Neural crest cell (in vitro differentiated cells): ENCODE measurements at places on chromosomes 3 and 15. TPM values are rescaled to one million over a fixed set of nuclear protein-coding genes. Genes with fewer than 3 reads are reported as not detected.

The GOLGA6L4 gene
- 2.0 and 2.1 TPM in 2 replicates for total RNA-seq

The NOX5 gene
- not detected in 2 replicates for total RNA-seq

The CPEB1 gene
- total RNA-seq: 0.72 and 0.84 TPM in 2 replicates

The FEZF2 gene
- 0.18 and 0.28 TPM in 2 replicates for total RNA-seq

The NR2E3 gene
- not detected in 2 replicates for total RNA-seq

GRCh38 chr3:20141316-20141715, 44.7 kb downstream of the SGO1 start:
- H3K4me1 ChIP-seq: peaks cover 24% of the 10 kb centered on the region
- H3K36me3 ChIP-seq: peaks cover 9% of the 10 kb centered on the region
- H3K4me3 ChIP-seq: no peak overlapping the region
- H3K27me3 ChIP-seq: no peaks in the 10 kb centered on the region
- no peak for DNase-seq

DNA sequence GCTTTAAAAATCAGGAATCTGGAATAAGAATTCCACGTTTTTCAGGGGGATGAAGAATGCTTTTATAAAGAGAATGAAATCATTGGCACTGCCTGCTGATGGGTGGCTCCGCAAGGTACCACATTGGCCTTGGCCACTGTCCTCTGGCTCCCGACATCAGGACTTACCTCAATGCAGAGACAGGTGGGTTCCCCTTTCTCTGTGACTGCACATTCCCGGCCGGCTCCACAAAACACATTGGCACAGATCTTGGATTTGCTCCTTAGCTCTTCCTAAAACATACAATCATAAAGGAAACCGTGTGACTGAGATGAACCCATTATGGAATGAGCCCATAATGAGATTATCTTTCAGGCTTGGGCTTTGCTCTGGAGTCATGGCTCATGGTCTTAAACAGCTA, 35.0 kb downstream of the FSTL1 start:
- H3K4me1 ChIP-seq: peaks cover 44% of the 10 kb centered on the region
- H3K36me3 ChIP-seq: peaks cover 12% of the 10 kb centered on the region
- H3K27me3 ChIP-seq: no peaks in the 10 kb centered on the region
- DNase-seq: no peak

GRCh38 chr3:155110022-155110421, 29.9 kb downstream of the MME start:
- DNase-seq: no peak
- no peaks in the 10 kb centered on the region for H3K36me3 ChIP-seq
